Kidney epithelial cell (primary cell): ENCODE measurements at places on chromosomes 13 and 19. TPM values are rescaled to one million over a fixed set of nuclear protein-coding genes. Genes with fewer than 3 reads are reported as not detected.

IFNL1 gene
- not detected in 2 replicates for total RNA-seq

SIGLEC8 gene
- not detected in 2 replicates for total RNA-seq

DNA sequence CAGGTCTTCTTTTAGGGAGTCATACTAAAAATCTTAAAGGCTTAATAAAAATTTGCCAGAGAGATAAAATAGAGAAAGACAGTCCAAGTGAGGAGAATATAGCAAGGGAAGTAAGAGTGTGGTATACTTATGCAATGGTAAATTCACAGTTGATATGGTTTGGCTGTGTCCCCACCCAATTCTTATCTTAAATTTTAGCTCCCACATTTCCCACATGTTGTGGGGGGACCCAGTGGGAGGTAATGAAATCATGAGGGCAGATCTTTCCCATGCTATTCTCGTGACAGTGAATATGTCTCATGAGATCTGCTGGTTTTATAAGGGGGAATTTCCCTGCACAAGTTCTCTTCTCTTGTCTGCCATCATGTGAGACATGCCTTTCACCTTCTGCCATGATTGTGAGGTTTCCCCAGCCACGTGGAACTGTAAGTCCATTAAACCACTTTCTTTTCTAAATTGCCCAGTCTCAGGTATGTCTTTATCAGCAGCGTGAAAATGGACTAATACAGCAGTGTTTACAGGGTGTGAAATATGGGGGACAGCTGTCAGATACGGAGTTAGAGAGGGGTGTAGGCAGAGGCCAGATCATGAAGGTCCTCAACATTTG lies 115.4 kb downstream of the UGGT2 start:
- no peak for DNase-seq

RASGRP4 gene
- total RNA-seq = not detected in 2 replicates

HSPB6 gene
- total RNA-seq = 0.17 and 0.82 TPM in 2 replicates

FDX2 gene
- 43.5 and 73.5 TPM in 2 replicates for total RNA-seq

INAFM1 gene
- total RNA-seq = 2.2 and 3.9 TPM in 2 replicates

IGLON5 gene
- total RNA-seq = 0.04 and 0.07 TPM in 2 replicates

DNA sequence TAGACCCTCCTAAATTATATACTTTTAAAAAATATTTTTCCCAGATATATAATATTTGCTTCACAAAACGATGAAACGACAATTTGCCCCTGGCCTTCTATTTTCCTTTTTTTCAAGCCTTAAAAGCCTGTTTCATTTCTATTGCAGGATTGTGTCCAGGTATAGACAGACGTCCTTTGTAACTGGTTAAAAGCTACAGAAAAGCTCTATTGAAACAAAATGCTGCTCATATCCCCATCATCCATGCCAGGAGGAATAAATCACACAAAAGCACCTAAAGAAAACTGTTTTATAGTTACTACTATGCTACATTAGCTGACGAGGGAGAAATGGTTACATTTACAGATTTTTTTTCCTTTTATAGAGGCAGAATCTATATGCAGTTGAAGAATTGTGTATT lies 765.1 kb downstream of the DIAPH3 start:
- DNase-seq = no peak

DNA sequence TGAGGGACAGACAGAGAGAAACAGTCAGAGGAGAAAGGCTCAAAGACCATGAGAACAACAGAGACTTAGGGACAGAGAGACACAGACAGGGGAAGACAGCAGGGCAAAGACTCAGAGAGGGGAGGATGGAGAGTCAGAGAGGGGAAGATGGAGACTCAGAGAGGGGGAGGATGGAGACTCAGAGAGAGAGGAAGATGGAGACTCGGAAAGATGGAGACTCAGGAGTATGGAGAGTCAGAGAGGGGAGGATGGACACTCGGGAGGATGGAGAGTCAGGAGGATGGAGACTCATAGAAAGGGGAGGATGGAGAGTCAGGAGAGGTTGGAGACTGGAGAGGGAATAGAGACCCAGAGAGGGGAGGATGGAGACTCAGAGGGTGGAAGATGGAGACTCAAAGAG lies 689 bp downstream of the SPACA6 start:
- no peak for DNase-seq

- DNase-seq = no peak
These were observed 6.3 kb downstream of the ARRDC5 start for GRCh38 chr19:4896372-4896771.

DNA sequence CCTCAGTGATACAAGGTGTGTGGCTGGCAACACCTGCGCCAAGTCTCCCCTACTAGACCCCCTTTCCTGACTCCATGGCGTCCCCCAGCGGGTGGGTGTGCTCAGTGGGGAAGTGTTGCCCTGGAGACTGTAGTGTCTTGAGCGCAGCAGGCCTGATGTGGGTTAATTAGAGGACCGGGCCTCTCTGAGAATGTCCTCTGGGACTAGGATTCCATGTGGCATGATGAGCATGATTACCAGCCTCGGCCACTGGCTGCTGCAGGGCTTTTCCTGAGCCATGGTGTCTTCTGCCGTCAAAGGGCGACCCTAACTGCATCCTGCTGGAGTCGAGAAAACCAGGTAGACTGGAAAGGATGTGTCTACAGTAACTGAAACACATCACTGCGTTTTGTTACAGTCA lies 28.1 kb downstream of the MICOS13 start:
- no peak for DNase-seq

RPL36 gene
- 1,562 and 1,717 TPM in 2 replicates for total RNA-seq

DNA sequence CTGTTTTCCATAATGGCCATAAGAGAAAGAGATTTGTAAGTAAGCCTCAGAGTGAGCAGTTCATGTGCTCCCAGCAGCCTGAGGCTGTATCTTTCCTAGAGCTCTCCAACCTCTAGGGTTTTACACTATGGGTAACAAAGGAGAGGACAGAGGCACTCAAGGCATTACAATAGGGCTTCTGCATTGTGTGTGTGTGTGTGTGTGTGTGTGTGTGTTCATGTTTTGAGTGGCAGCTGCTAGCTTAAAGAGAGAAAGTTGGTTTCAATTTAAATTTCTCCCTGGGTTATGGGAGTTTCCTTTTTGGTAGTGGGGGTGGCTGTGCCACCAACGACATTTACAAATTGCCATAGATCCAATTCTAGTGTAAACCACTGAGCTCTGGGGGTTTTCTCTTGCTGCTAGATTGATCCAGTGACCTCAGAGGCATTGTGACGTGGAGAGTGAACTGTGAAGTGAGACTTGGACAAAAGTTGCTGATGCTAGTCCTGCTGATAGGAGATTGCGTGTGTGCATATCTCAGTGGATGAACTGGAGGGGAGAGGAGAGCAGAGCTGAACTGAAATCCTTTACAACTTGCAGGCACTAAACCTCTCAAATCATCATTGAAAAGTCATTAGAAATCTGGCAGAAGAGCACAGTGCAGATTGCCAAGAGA lies 67.2 kb upstream of the OLFM4 start:
- DNase-seq = no peak

ZNF225 gene
- total RNA-seq = 1.9 and 2.2 TPM in 2 replicates

DNA sequence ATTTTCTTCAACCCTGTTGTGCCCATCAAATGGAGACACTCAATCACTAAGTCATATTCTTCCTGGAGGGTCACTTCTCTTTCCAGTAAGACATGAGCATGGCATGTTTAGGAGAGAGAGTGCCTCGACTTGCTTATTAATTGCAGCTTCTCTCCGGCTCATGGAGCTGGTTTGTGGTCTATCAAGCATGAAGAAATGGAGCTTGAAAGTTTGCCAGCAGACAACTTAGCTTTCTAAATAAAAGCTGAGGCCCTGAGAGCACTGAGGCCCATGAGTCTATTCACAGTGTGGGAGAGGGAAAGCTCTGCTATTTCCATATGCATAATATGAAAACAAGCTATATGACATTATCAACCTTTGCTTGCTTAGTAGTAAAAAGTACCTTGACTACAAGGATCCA lies 378.5 kb downstream of the FGF9 start:
- DNase-seq = peak; percentile 2
